ENCODE measurements at places on chromosomes 7 and 10. TPM values are rescaled to one million over a fixed set of nuclear protein-coding genes. Genes with fewer than 3 reads are reported as not detected.

Gene TRPV5
- total RNA-seq: not detected

Gene HTR5A
- not detected for total RNA-seq

Gene TAS2R4
- total RNA-seq: 1.2 TPM

Gene GPNMB
- total RNA-seq: 67.8 TPM

Gene PON3
- 5.6 TPM for total RNA-seq

Gene GHRHR
- total RNA-seq: not detected

Gene TMEM196
- not detected for total RNA-seq

Gene SLC16A9
- 22.9 TPM for total RNA-seq

Gene PLEKHS1
- total RNA-seq: 6.6 TPM

Gene CSTF2T
- total RNA-seq: 14.8 TPM

Gene MYOZ1
- not detected for total RNA-seq

Gene CCL26
- total RNA-seq: not detected

Gene WEE2
- total RNA-seq: not detected

Gene LRRC17
- total RNA-seq: 1.4 TPM

Gene CCDC3
- 4.0 TPM for total RNA-seq

Gene RBM20
- total RNA-seq: 0.92 TPM

Gene SLC26A5
- 0.22 TPM for total RNA-seq

Gene GDF2
- total RNA-seq: not detected

Gene GPR37
- total RNA-seq: 0.61 TPM

Gene CTAGE6
- not detected for total RNA-seq

All from left colon (tissue), 2 donors.